ENCODE measurements at places on chromosomes 3 and 15.

- DNase-seq: no peak
Measured at GRCh38 chr15:58584789-58585461, 153.1 kb downstream of the LIPC start.

- no peak for DNase-seq
Measured at GRCh38 chr15:66798426-66799061, 96.5 kb downstream of the SMAD6 start.

- no peak for DNase-seq
Measured at GRCh38 chr15:78194568-78194925, 39.8 kb downstream of the ACSBG1 start.

GRCh38 chr3:138950006-138950644 lies 3.1 kb downstream of the FOXL2NB start:
- no peak for DNase-seq

DNA sequence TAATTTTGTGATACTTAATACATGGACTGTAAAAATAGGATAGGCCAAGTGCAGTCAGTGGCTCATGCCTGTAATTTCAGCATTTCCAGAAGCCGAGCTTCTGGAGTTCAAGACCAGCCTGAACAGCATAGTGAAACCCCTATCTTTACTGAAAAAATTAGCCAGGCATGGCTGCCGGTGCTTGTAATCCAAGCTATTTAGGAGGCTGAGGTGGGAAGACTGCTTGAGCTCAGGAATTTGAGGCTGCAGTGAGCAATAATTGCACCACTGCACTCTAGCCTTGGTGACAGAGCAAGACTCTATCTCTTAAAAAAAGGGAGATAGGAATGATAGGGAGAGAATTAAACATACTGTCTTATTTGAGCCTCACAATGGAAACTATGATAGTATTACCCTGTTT lies 51.0 kb downstream of the GMPS start:
- no peak for DNase-seq

GRCh38 chr15:66617137-66618090 lies 51.6 kb upstream of the LCTL start:
- no peak for DNase-seq

DNA sequence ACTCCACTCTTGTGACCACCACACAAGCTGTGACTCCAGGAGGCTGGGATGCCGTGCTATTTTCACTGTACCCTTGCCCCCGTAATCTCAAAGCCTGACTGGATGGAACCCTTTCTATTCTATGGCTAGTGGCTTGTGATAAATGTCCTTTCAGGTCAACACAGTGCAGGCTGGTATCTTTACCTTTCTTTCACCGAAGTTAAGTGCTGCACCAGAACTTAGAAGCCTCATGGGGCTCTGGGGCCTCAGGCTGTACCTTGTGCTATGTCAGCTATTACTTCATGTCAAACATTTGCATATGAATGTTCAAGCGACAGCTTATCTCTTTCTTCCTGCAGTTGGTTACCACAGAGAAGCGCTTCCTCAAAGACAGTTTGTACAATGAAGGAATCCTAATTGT lies 66.8 kb downstream of the RPL39L start:
- DNase-seq: no peak

DNA sequence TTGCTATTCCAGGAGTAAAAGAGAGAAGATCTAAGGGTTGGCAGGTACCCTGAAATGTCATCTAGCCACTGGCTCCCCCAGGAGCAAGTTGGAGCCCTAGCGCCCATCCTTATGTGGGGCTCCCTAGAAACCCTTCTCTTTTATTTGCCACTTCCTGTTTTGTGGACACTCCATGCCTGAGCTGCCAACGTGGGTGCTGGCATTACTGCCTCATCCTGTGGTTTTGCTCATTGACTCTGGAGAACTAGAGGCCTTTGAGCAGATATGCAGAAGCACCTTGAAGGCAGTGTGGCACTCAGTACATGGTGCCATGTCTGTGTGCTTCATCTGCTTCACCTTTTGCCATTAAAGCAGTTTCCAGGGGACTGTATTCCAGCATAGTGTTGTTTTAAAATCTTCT lies 8.1 kb downstream of the EDEM1 start:
- DNase-seq: no peak

DNA sequence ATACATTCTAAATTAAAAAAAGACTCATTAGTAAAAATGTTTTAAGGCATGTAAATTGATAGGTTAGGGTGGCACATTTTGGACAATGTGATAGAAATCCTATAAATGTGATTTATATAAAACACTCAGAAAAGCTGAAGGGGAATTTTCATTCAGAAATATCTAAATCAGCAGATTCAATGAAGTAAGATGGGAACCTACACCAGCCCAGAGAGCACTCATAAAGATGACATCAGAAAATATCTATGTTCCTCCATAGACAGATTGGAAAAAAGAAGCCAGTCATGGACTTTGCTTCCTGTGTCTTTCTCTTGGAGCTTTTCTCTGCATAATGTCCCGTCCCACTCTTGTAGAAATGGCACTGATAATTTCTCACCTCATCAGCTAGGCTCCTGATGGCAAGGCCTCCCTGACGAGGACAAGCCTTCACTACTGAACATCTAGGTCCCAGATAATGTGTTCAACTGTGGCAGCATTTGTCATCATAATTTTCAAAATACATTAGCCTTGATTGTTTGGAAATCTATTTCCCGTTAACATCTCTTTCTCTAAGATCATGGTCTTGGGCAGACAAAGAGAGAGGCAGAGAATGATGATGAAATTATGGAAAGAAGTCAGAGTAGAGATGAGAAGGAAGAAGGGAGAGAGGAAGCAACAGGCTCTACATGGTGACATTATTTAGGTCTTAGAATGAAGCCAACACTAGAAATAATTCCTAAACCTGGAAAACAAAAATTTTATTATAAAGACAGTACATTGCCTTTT lies 354.4 kb downstream of the NTRK3 start:
- DNase-seq: no peak

DNA sequence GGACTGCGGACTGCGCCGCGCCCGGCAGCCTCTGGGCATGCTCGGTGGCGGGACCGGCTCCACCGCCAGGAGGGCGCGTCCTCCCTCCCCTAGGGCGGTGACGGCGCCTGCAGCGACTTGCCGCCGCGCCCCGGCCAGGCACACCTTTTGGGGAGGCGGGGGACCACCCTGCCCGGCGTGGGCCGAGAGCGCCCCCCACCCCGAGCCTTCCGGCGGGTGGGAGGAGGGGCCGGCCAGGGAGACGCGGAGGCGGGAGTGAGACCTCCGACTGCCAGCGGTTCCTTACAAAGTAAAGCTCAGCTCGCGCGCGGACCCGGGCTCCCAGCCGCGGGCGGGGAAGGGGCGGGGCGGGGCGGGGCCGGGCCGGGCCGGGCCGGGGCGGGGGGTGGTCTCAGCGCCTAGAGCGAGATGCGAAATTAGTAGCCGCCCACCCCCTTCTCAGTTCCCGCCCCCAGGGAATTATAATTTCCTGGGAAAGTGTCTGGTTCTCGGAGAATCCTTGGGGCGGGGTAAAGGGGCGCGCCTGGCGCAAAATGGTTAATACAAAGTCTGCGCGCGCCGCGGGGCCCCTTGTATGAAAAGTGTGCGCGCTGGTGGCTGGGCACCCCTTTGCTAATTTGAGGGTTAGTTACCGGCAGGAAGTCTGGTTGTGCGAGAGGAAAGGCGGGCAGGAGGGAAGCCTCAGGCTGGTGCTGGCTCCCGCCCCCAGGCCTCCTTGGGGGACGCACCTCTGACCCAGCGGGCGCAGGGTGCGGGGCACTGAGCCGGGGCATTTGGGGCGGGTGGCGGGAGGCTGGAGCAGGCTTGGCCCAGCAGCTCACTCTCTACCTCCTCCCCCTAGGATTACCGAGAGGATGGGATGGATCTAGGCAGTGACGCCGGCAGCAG lies 224.8 kb upstream of the IL12A start:
- peak; percentile 59 for DNase-seq

- DNase-seq: no peak
Measured at GRCh38 chr3:138032567-138032966, 22.6 kb downstream of the CLDN18 start.

DNA sequence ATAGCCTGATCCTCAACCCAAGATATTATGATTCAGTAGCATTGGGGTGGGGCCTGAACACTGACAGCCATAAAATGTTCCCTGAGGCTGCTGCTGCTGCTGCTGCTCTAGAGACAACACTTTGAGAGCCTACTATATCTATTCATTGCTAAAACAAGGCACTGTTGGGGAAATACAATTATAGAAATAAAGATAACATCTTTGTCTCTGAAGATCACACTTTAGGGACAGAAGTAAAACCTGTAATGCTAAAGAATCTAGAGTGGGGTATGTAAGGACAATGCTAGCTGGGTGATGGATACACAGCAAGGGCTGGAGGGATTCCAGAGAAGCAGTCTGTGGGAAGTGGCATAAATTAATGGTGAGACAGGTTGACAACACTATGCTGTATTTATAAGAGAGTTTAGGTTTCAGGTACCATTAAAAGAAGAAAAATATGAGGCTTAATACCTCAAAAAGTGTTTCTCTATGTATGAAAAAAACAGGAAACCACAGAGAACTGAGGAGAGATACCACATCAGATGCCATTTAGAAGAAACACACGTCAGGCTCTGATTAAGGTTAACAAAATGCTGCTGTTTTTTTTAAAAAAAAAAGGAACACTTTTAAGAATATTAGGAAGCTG lies 115.9 kb downstream of the CBLB start:
- DNase-seq: no peak

GRCh38 chr3:196639483-196640296 lies at the start of gene NRROS:
NRROS (plus strand) TSS chr3:196639694; CDS start chr3:196654540, 14,846 bp downstream.
- peak; percentile 71 for DNase-seq

DNA sequence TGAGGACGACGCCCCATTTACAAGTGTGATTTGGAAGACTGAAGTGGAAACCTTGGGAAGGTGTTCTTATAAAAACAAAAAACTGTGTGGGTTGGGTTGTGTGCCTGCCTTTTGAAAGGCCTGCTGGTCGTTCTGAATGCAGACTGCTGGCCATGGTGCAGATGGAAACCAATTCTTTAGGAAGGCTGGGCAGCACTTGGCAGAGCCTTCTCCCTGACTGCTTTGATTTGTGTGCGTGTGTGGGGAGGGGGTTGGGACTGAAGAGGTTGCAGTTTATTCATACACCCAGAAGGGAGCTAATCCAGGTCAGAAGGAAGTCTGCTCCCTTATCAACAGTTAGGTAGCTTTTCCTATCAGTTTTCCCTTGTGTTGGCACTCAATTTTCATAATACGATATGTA lies 288.7 kb downstream of the SOX2 start:
- DNase-seq: no peak

DNA sequence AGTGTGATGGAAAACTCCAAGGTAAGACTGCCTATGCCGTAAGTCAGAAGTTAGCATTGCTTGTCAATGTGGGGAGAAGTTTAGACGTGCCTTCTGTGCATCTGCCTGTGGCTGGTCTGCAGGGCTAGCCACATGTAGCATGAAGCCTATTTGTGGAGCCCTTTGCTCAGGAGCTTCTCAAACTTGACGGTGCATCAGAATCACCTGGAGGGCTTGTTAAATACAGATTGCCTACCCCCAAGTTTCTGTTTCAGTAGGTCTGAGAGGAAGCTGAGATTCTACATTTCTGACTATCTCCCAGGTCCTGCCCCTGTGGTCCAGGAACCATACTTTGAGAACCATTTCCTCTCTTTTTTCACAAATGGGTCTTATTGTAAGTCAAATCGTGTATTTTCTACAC lies 292.1 kb upstream of the TPM1 start:
- no peak for DNase-seq

- DNase-seq: no peak
Measured at GRCh38 chr15:101020451-101020850, 101.3 kb downstream of the LRRK1 start.

DNA sequence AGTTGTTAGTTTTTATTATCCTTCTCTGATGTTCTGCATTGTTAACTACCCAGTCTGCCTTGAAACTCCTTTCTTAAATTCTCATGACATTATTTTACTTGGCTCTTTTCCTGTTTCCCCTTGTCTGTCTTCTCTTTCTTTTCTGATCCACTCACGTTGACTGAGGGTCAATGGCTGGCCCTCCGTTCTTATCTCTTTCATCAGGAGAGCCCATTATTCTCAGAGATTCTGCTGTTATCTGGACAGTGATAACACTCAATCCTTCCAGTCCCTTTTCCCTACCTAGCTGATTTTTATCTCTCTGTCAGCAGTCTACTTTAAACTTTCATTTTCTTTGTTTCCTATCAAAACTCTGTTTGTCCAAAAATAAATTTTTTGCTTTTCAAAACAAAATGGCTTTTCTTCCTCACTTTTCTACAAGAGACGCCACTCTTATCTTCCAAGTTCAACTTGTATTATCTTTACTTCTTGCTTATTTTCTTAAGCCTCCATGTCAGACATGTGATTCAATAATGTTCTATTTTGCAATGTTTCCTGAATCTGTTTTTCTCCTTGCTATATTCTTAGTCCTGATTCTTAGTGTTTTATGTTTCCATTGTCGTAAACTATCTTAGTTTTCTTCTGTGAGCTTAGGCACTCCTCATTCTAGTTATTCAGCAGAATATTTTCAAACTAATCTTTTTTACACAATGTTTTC lies 120.2 kb downstream of the NEDD4 start:
- DNase-seq: no peak

- no peak for DNase-seq
Measured at GRCh38 chr3:183350164-183350563, 78.3 kb downstream of the MCF2L2 start.

DNA sequence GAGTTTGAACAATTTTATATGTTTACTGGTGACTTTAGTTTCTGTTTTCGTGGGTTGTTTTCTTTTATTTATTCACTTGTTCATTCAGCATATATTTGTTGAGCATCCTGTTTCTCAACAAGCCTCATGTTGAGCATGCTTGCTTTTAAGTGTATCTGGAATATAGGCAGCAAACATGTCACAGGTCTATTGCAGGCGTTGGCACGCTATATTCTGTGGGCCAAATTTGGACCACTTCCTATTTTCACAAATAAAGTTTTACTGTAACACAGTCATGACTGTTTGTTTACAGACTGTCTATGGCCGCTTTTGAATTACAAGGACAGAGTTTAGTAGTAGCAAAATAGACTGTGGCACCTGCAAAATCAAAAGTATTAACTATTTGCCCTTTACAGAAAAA lies 89.6 kb downstream of the THRB start:
- no peak for DNase-seq

DNA sequence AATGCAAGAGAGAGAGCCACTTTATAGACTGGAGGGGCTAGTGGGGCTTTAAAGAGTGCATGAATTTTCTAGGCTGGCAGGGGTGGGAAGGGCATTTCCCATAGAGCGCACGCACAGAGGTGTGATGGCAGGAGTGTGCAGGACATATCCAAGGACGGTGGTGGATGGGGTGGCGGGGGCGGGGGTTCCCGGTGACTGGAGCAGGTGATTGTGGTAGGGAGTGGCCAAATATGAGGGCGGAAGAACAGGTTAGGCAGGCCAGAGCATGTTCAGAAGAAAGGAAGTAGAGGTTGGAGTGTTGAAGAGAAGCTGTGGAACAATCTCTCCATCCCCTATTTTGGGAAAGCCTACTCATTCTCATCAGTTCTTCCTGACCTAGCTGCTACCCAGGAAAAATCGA lies 18.1 kb downstream of the FAM81A start:
- DNase-seq: no peak

DNA sequence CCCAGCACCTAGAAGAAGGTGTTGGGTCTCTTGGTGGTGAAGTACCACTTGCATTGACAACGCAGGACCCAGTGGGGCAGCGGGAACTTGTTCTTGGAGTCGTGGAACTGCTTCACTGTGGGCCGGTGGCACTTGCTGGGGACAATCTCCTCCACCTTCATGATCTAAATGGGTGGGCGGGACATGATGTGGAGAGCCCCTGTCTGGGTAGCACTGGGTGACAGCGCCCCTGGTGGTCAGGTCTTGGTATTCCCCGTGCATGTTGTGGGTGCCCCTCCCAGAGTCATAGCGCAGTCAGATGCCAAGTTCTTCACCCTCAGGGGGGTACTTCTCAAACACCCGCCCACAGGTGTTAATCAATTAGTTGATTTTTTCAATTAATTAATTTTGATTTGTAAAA lies 60.2 kb downstream of the AGBL1 start:
- DNase-seq: peak; percentile 2

- no peak for DNase-seq
Measured at GRCh38 chr15:32817577-32817976, 99.8 kb downstream of the GREM1 start.
